Activated T-helper 17 cell treated with anti-CD3 and anti-CD28 coated beads, Interleukin-2, amount 50 U/mL, for 72 hours (primary cell): ENCODE measurements at places on chromosomes 13 and 19.
A peak's percentile ranks its signal among the peaks of the same experiment; 100 is the strongest.

DNA sequence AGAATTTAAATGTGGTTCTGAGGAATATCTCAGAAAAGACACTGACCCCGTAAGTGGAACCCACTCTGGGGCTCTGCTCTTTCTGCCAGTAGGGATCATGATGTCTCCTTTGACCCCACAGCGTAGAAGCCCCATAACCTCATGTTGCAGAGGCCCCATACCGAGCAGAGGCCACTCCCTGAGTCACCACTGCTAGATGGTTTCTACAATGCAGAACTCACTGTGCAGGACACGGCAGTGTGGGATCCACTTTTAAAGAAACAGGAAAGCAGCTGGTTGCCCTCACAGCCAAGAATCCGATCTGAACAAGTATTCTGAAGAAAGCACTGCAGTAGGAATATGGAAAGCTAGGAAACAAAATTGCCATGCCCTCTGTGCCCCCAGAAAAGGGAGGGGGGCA is 4.2 kb downstream of the SLC7A1 start:
- peaks cover 37% of the 10 kb centered on the region for H3K4me1 ChIP-seq
- peaks cover 80% of the 10 kb centered on the region for H3K36me3 ChIP-seq
- ATAC-seq: no peak
- peak overlapping the region; percentile 74 for H3K27ac ChIP-seq
- peak overlapping the region; percentile 81 for H3K4me3 ChIP-seq
- no peaks in the 10 kb centered on the region for H3K27me3 ChIP-seq

GRCh38 chr13:94195715-94196114 is 283.8 kb downstream of the DCT start:
- no peak overlapping the region for H3K27ac ChIP-seq
- no peak for ATAC-seq
- no peak overlapping the region for H3K4me3 ChIP-seq

DNA sequence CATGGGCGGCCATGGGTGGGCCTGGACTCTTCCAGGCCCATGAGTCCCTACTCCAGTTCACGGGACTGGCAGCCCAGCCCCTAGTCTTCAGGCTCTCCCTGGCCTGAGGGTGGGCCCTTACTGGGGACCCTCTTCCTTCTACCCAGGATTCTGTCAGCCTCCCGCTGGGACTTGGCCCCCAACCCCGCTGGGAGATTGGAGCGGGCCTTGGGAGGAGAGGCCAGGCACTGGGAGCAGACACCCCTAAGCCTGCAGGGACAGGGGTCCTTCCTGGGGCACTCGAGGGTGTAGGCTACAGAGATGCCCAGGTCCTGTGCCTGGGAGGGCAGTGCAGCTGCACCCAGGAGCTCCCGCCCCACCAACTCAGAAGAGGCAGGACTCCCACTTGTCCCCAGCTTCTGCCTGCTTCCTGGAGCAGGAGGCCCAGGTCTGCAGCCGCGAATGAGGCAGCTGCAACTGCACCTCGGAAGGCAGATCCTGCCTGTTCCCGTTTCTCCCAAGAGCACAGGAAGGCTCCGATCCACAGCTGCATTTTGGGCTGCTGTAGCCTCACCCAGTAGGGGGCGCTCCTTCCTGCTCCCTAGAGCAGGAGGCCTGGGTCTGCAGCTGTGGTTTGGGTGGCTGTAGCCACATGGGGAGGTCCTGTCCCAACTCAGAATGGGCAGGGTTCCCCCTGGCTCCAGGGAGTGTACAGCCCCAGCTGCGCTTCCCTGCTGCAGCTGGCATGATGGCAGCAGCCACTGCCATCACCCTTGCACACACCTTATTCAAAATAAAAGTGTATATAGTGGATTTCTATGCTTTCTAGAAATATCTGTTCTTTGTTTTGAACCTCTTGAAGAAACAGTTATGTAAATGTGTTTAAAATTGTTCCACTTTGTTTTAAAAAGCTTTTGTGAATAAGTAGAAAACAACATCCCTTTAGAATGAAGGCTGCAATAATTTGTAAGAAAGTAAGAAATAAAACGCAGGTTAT is 46.8 kb downstream of the TEX26 start:
- H3K36me3 ChIP-seq: no peaks in the 10 kb centered on the region
- no peak overlapping the region for H3K27ac ChIP-seq
- peaks cover 12% of the 10 kb centered on the region for H3K27me3 ChIP-seq

DNA sequence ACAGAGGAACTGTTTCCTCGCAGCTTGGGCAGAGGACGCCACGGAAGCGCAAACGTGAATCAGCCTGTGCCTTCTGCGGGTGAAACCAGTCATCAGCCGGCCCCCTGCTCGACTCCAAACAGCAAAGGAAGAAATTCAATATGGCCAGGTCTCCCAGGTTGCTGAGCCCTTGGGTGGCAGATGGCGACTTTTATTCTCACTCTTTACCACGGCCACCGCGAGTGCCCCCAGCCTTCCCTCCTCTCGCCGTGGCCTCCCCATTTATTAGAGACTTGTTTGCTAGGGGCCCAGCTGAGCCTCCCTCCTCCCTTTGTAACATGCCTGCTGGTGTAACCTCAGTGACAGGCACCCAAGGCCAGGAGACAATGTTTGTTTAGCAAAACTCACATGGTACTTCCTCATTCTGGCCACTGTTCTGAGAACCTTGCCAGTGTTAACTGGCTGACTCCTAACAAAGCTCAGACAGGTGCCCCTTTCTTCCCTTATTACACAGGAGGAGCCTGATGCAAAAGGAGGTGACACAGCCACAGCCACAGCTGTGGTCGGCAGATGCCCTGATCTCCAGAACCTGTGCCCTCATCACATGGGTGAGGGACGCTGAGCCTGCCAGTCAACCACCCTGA is 5.8 kb downstream of the RAB20 start:
- no peaks in the 10 kb centered on the region for H3K36me3 ChIP-seq
- no peak overlapping the region for H3K4me3 ChIP-seq
- H3K4me1 ChIP-seq: peaks cover 13% of the 10 kb centered on the region
- peaks cover 3% of the 10 kb centered on the region for H3K27me3 ChIP-seq
- ATAC-seq: no peak

GRCh38 chr13:53074114-53074513 is 45.5 kb downstream of the OLFM4 start:
- no peak overlapping the region for H3K27ac ChIP-seq
- H3K36me3 ChIP-seq: no peaks in the 10 kb centered on the region
- H3K4me3 ChIP-seq: no peak overlapping the region
- H3K4me1 ChIP-seq: no peaks in the 10 kb centered on the region
- no peak for ATAC-seq
- no peaks in the 10 kb centered on the region for H3K27me3 ChIP-seq

DNA sequence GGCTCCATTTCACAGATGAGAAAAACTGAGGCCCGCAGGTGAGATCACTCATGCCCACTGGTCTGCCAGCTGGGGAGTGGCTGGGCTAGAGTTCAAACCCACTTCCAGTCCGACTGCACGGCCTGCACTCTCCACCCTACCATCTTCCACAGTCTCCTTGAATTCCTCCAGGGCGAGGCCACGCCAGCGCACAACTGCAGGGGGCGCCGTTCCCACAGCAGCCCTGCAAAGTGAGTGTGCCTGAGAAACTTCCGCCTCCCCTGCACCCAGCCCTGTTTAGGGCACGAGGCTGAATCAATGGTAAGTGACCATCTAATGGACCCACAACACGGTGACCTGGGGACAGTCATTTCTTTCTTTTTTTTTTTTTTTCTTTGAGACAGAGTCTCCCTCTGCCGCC is 829 bp upstream of the ATCAY start:
- H3K4me1 ChIP-seq: no peaks in the 10 kb centered on the region
- no peak overlapping the region for H3K4me3 ChIP-seq
- no peak overlapping the region for H3K27ac ChIP-seq
- H3K27me3 ChIP-seq: peaks cover 26% of the 10 kb centered on the region
- H3K36me3 ChIP-seq: no peaks in the 10 kb centered on the region

GRCh38 chr13:24651718-24652345 is 28.4 kb upstream of the ATP12A start:
- H3K4me1 ChIP-seq: peaks cover 6% of the 10 kb centered on the region
- H3K27me3 ChIP-seq: peaks cover 13% of the 10 kb centered on the region
- H3K27ac ChIP-seq: no peak overlapping the region
- H3K36me3 ChIP-seq: no peaks in the 10 kb centered on the region

DNA sequence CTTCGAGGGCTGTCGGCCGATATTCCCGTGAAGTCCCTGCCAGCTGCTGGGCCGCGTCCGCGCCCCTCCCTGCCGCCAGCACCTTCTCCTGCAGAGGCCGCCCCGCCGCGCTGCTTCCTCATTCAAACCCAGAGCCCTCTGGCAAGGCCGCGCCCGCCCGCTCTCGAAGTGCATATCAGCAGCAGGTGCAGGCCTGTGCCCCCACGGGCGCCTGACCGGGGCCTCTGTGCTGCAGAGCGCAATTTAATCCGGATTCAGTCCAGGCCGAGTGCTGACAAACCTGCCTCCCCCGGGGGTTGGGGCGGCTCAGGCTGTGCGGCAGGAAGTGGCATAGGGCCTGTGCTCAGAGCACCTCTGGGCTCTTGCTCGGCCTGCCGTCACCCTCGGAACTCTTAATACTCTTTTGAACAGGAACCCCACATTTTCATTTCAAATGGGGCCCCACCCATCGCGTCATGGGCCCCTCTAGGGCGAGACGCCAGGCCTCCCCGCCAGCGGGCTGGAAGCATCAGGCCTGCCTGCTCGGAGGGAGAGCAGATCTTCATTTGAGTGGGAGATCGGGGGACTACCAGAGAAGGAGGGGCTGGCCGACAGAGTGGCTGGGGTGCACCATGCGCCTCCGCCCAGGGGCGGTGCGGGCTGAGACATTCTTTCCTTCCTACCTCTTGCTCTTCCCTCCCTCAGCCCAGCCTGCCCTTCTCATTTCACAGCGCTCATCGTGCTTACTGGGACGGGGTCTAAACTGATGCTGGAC is 125.7 kb downstream of the TNFRSF19 start:
- ATAC-seq: peak; percentile 98
- H3K27me3 ChIP-seq: no peaks in the 10 kb centered on the region
- peaks cover 15% of the 10 kb centered on the region for H3K4me1 ChIP-seq
- H3K4me3 ChIP-seq: peak overlapping the region; percentile 78
